ENCODE measurements at places on chromosomes 11 and 22. TPM values are rescaled to one million over a fixed set of nuclear protein-coding genes. Genes with fewer than 3 reads are reported as not detected.

The RFPL1 gene
- total RNA-seq, result not detected

The TREH gene
- not detected for total RNA-seq

The GVQW3 gene
- 5.2 TPM for total RNA-seq

The LRRC56 gene
- 0.69 TPM for total RNA-seq

The PLEKHB1 gene
- 0.20 TPM for total RNA-seq

The CHEK2 gene
- 10.8 TPM for total RNA-seq

The CATSPER1 gene
- 0.10 TPM for total RNA-seq

The MMP12 gene
- total RNA-seq, result 0.10 TPM

The SLC22A8 gene
- not detected for total RNA-seq

The ARVCF gene
- total RNA-seq, result 15.1 TPM

The LIF gene
- 1.9 TPM for total RNA-seq

The CADM1 gene
- total RNA-seq, result 32.0 TPM

The TMEM191B gene
- total RNA-seq, result 0.59 TPM

The CLCF1 gene
- 0.89 TPM for total RNA-seq

The OR2D2 gene
- total RNA-seq, result not detected

The SULT4A1 gene
- 0.89 TPM for total RNA-seq

The C11orf91 gene
- total RNA-seq, result not detected

The IRAG1 gene
- 3.4 TPM for total RNA-seq

The PRR33 gene
- total RNA-seq, result 0.20 TPM

The MMP13 gene
- total RNA-seq, result not detected

The OR2AT4 gene
- total RNA-seq, result not detected

The TSSK2 gene
- total RNA-seq, result not detected
